ENCODE measurements at places on chromosomes 7 and 10.
A peak's percentile ranks its signal among the peaks of the same experiment; 100 is the strongest.

GRCh38 chr7:103810112-103810744, 179.2 kb downstream of the RELN start:
- DNase-seq = no peak

- DNase-seq = no peak
These were observed 19.1 kb upstream of the SPOCK2 start for GRCh38 chr10:72107325-72108003.

GRCh38 chr10:122532601-122533296, 27.8 kb upstream of the DMBT1 start:
- no peak for DNase-seq

- DNase-seq = no peak
These were observed 20.7 kb downstream of the PLPP4 start for GRCh38 chr10:120477743-120478141.

DNA sequence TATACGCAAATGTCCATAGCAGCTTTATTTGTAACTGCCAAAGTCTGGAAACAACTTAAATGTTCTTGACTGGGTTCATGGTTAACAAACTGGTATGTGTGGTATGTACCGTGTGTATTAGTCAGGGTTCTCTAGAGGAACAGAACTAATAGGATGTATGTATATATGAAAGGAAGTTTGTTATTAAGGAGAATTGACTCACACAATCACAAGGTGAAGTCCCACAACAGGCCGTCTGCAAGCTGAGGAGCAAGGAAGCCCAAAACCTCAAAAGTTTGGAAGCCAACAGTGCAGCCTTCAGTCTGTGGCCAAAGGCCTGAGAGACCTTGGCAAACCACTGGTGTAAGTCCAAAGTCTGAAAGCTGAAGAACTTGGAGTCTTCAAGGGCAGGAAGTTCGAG, 66.8 kb downstream of the TMEM168 start:
- DNase-seq = no peak

- no peak for DNase-seq
These were observed 29.2 kb downstream of the TFAM start for GRCh38 chr10:58414270-58415041.

GRCh38 chr7:37690206-37690605, 6.6 kb downstream of the GPR141 start:
- DNase-seq = peak; percentile 31

- DNase-seq = no peak
These were observed 217.4 kb downstream of the MAD1L1 start for GRCh38 chr7:2015251-2015871.

- DNase-seq = no peak
These were observed 593.2 kb downstream of the LRMDA start for GRCh38 chr10:76024460-76025123.

DNA sequence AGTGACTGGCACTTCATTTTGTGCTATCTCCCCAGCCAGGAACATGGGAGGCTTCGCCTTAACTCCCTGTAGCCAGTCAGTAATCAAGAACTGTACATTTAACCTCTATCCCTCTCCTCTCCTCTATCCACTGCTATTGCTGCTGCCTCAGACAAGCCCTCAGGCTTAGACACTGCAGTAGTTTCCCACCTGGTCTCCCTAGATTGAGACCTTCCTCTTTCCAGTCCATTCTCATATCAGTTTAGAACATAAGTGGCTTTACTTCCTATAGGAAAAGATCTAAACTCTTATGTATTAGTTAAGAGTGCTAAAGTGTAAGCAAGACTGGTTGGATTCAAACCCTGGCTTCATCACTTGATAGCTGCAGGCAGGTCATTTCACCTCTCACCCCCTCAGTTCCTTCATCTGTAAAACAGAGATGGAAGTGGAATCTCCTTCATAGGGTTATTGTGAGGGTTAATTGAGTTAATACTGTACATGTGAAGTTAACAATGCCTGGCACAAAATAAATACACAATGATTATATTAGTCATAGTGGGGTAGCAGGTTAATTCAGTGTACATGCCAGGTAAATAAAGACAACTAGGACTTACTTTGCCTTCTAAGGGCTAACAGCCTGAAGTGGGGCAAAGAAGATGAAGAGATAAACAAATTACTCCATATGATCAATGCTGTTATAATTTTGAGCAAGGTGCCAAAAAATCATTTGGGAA, 76.1 kb downstream of the ZNF277 start:
- peak; percentile 23 for DNase-seq

DNA sequence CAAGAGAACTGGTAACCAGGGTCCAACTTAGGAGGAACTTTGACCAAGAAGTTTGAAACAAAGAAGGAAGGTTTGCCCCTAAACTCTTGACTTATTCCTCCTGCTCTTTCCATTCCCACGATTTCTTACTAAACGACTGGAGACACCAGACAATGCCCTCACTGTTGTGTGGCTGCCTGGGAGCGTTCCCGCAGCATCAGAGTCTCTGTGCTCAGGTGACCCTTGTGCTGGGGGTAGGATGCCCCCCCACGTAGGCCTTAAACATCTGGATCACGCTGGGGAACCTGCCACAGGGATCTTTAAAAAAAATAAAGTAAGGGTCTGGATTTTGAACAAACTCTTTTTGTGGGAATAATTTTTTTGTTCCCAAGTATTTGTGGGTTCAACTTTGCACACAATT, 30.1 kb upstream of the CTBP2 start:
- DNase-seq = no peak

Data from hematopoietic multipotent progenitor cell treated with erythropoietin and hydrocortisone succinate and interleukin-3 and kit ligand, for 6 days (in vitro differentiated cells).